ENCODE measurements at places on chromosomes 3 and 15.

GRCh38 chr15:62469874-62470688 is 305.0 kb upstream of the C2CD4B start:
- no peak for DNase-seq

- no peak for DNase-seq
Observed at GRCh38 chr3:20078194-20078714, 38.0 kb downstream of the KAT2B start.

DNA sequence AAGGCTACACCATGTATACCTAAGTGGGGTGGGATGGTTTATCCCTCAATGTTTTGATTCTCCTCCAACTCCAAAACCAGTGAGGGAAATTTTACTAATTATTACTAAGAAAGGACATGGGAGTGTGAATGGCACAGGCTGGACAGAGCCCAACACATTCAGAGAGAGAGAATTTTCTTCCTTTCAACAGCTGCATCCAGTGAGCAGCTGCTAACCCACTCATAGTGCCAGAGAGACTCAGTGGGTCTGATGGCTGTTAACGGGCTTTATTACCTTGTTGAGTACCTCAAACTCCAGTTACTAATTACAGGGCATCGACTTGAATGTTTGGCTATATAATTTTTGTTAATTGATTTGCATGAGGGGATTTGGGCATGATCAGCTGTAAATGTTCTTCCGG is 75.8 kb downstream of the RORA start:
- DNase-seq: no peak

DNA sequence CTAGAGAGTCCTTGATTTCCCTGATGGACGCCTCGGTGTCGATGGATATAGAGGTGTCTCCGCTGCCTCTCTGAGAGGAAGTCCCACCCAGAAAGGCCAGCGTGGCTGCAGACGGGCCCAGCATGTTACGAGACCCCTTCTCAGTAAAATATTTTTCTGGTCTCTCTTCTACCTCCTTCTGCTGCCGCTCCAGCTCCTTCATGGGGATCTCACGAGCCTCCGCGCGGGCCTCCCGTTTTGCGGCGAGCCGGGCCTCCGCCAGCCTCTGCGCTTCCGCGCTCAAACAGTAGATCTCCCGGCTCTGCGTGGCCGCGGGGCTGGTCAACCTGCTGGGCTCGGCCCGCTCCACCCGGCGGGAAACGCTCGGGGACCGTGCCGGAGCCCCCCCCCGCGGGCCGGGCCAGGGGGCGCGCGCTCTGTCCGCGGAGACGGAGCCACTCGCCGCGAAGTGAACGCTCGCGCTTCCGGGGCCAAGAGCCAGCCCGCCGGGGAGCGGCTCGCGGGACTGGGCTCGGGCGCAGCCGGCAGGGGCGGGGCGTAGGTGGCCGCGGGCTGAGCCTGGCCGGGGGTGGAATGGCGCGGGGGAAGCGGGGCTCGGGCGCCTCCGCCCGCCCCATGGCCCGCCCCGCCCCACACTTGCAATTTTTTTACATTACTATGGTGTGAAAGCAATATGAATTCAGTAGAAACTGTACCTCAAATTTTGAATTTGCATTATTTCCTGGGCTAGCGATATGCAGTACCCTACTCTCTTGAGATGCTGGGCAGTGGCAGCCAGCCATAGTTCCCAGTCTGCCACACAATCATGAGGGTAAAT is 10.2 kb upstream of the KCNMB3 start:
- DNase-seq: peak; percentile 79

DNA sequence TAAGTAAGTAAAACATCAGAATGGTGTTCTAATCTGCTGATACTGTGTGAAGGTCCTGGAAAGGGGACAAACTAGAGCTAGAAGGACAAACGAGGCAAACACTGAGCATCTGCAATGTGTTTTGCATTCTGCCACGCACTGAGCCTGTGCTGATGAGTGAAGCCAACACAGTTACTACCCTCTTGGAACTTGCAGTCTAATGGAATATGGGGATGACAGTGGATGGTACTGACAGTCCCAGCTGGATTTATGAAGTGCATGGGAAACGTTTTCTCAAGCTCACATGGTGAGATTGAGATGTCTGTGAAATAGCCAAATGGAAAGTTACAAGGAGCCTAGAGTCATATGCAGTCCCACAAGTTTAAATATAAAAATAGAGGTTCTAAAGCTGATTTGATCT is 86.6 kb downstream of the FOXB1 start:
- no peak for DNase-seq

Data from GM12892 (cell line).